ENCODE measurements at places on chromosomes 2 and 18.
A peak's percentile ranks its signal among the peaks of the same experiment; 100 is the strongest.

DNA sequence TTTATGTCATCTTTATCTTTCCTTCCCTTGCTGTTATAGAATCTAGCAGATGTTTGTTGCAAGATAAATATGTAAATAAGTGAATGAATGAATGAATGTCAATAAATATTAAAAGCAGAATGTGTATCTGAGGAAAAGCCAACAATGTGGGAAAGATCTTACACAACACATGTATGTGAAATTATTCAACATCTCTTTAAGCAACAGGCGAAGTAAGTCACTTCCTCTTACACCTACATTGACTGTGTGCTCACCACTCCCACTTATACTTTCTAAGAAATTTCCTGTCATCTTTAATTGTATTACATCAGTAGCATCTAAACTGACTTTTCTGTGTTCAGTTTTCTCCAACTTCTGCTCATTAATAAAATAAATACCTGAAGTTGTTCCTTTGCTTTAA lies 43.0 kb downstream of the RAD51AP2 start:
- DNase-seq, result peak; percentile 6

GRCh38 chr2:104690255-104690984 lies 163.5 kb upstream of the POU3F3 start:
- DNase-seq, result no peak

GRCh38 chr2:23397478-23397877 lies 12.5 kb downstream of the KLHL29 start:
- no peak for DNase-seq

- no peak for DNase-seq
Observed at GRCh38 chr18:76859474-76860339, 37.4 kb downstream of the ZNF236 start.

DNA sequence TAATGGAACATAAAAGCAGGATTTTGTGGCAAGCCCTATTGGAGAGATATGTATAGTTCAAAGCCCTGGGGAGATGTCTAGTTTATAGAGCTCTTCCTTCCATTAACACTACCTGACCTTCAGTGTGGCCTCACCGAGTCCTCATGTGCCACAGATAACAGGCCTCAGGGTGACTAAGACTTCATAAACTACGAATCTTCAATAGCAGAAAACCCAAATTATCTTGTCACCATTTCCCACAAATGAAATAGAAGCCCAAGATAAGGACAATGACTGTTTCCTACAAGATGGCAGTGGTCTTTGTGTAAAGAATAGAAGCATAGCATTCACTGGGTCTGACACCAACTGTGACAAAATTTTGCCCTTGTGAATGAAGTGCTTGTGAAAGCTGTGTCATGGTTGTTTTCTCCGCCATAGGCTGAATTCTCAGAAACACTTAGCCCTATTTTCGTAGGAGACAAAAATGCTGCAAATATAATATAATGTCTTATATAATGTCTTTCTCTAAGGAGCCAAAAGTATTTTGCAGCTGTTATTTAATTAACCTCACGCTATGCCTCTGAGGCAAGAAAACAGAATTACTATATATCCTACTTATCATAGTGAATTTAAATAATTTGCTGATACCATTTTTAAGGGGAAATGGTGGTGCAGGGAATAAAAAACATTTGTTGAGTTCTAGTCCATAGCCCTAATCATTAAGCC lies 136.7 kb upstream of the CWC22 start:
- DNase-seq, result no peak

GRCh38 chr18:77032181-77032701 lies 100.3 kb downstream of the MBP start:
- DNase-seq, result no peak

DNA sequence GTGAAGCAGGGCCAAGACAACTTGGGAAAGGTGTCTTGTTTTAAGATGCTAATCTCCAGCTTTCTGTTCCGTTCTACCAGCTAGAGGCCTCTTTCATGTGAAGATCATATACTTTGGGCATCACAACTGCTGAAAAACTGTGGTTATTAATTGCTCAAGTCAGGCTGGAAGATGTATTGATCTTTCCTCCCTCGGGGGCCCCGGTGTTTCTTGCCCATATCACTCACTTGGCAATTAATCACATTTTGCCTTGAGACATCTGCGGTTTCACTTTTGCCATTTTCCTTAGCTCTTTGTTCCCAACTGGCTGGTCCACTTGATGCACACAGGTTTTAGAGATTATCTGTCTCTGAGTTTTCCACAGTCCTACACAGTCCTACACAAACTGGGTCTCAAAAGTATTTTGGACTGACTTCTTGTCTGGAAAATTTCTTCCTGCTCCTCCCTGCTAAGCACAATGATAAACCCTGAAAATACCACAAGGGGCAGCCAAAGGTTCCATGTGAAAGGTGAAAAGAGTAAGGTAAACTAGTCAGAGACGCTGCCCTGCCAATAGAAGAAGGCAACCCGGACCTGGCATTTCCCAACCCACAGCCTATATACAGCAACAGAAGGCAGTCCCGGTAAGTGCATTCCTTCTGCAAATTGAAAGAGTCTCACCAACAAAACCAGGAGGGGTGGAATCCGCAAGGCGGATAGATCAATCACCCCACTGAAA lies 181.0 kb downstream of the AFF3 start:
- no peak for DNase-seq

DNA sequence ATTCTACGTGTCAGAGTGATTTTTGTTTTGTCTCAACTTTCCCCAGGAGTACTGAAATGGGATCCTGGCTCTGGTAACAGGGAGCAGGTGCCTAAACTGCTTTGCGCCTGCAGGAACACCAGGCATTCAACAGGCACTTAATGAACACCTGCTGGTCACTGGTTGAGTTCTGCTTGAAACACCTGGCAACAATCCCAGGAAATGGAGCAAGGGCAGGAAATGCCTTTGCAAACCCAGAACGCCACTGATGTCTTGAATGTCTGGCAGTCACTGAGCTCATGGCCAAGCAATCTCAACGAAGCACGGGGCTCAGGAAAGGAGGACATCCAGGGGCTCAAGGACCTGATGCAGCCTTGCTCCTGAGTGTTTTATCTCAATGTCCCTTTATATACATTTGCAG lies 360.0 kb upstream of the RAB6C start:
- DNase-seq, result no peak

DNA sequence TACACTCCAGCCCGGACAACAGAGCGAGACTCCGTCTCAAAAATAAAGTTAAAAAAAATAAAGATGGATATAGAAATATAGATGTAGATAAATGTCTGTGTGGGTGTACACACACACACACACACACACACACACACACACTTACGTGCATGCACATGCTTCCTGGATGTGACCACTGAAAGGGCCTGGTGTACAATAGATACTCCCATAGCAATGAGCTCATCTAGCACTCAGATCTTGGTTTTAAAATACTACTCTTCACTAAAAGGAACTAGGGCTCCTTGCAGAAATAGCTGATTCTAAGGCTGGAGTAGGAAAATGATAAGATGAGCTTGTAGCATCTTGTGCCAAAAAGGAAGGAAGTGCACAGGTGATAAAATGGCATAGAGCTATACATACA lies 39.1 kb downstream of the ROCK2 start:
- no peak for DNase-seq

DNA sequence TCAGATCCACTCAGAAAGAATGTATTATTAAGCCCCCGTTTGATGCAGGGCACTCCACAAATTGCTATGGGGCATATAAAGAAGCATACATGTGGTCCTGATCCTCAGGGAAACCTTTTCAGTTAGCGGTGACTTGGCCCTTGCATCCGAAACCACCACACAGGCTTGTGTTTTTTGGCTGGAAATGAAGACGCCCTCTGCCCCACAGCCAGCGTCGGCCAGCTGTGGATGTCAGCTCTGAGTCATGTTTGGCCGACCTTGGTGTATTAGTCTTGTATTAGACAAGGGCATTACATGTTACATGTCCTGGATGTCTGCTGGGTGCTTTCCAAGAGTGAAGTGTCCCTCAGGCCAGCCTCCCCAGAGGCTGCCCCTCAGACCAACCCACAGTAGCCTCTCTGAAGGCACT lies 107.6 kb upstream of the MAP3K20 start:
- DNase-seq, result peak; percentile 97

DNA sequence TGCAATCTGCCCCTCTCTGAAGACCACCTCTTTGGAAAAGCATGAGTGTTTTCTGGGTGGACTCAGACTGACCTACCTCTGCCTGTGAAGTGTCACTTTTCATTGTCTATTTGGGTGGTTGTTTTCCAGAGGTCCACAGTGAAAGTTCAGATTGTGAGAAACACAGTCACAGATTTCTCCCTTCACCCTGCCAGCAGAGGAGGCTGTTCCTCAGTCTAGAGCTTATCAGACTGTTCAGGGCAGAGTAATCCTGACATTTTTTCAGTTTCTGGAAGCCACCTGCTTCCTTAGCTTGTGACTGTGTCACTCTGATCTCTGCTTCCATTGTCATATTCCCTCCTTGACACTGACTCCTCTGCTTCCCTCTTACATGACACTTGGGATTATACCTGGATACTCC lies 55.4 kb upstream of the RMP24 start:
- no peak for DNase-seq

GRCh38 chr2:226771067-226771466 lies 28.6 kb downstream of the IRS1 start:
- DNase-seq, result no peak

GRCh38 chr2:168404764-168405163 lies 51.3 kb upstream of the CERS6 start:
- no peak for DNase-seq

GRCh38 chr2:204074456-204074855 lies 137.9 kb downstream of the ICOS start:
- peak; percentile 41 for DNase-seq

GRCh38 chr18:28823506-28824182 lies 646.7 kb upstream of the CDH2 start:
- peak; percentile 17 for DNase-seq

DNA sequence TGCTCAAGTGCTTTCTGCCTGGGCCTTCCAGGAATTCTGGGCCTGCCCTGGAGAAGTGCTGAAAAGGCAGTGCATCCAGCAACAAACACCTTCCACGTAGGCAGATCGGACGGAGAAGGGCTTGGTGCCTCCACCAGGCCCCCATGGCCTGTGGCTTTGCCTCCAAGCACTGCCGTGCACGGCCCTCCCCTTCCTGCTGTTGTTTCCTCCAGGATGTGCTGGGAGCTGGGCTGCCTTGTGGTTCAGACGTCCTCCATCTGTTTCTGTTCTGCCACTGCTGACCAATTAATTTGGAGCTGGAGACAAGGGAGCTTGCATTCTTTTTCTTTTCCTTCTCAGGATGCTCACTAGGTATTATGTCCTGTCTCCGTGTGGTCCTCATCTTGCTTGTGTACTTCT lies 197.0 kb downstream of the HRH4 start:
- DNase-seq, result no peak

GRCh38 chr18:3869848-3870247 lies 419.9 kb downstream of the TGIF1 start:
- DNase-seq, result peak; percentile 83

DNA sequence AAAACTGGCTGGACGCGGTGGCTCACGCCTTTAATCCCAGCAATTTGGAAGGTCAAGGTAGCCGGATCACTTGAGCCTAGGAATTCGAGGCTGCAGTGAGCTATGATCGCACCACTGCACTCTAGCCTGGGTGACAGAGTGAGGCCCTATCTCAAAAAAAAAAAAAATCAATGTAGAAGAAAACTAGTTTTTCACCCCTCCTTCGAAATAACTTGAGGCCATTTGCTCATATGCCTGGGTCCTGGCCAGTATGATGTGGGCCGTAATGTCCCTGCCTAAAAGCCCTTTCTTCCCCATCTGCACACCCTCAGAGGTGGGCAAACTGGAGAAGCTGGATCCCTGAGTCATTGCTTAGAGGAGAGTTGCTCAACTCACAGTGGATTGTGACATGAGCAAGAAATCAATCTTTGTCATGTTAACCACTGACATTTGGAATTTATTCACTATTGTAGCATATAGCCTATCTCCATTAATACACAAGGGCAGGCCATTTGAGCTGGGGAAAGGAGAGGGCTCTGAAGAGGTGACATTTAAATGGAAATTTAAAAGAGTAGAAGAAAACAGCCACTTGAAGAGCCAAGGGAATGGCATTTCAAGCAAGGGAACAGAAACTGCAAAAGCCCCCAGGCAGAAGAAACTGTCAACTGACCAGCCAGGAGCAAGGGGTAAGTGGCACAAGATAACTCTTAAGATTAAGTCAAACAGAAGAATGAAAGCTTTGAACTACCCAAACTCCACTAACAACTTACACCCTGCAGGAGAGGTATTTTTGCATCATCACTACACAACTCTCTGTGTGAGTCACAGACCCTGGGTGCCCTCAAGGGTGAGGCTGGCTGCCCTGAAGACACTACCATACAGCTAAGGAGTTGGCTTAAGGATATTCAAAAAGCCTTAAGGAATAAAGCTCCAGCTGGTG lies 7.6 kb upstream of the METTL21A start:
- DNase-seq, result peak; percentile 82

GRCh38 chr2:102350137-102350793 lies 5.3 kb upstream of the IL18R1 start:
- DNase-seq, result no peak

GRCh38 chr2:28488858-28489575 lies 6.8 kb upstream of the PLB1 start:
- DNase-seq, result no peak

DNA sequence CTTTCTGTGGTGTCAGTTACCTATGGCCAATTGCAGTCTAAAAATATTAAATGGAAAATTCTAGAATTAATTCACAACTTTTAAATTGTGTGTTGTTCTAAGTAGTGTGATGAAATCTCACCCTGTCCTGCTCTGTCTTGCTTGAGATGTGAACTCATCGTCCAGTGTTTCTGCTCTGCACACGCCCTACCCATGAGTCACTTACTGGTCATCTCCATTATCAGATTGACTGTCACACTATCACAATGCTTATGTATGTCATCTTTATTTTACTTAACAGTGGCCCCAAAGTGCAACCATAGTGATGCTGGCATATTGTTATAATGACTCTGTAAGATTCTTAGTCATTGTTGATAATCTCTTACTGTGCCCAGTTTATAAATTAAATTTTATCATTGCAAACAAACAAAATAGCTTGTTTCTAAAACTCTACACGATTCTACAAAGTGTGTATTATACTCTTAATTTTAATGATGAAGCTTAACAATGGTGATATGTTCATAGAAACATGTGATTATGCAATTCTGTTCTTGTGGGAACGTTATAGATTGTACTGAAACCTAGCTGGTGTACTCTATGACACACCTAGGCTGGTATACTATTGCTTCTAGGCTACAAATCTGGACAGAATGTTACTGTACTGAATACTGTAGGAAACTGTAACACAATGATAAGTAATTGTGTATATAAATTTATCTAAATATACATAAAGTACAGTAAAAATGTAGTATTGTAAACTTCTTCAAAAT lies 1086.8 kb upstream of the PIK3C3 start:
- peak; percentile 89 for DNase-seq

DNA sequence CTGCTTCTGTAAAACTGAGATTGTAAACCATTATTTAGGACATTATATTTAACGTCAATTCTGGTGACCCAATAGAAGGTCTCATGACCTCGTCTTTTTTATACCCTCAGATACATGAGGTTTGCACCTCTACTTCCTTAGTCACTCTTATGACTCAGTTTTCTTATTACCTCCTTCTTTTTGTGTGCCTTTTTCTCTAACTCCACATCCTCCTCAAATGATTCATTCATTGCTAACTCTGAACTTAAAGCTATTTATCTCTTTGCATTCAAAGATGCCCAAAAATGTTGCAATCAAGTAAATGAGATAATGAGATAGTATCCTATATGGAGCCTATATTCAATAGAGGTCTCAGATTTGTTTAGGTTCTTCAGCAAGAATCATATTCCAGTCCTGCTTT lies 121.0 kb upstream of the KYNU start:
- peak; percentile 71 for DNase-seq

- DNase-seq, result no peak
Observed at GRCh38 chr18:41268271-41268670, 686.8 kb upstream of the PIK3C3 start.

GRCh38 chr2:127698553-127699355 lies 2.5 kb upstream of the SFT2D3 start:
- no peak for DNase-seq

Measured in fibroblast of mammary gland (primary cell).